ENCODE measurements at places on chromosomes 11 and 22. TPM values are rescaled to one million over a fixed set of nuclear protein-coding genes. Genes with fewer than 3 reads are reported as not detected.

The SCUBE1 gene
- 6.6 TPM for polyA plus RNA-seq

The KCNQ1 gene
- polyA plus RNA-seq: 10.2 TPM

The OR2AG2 gene
- polyA plus RNA-seq: 0.07 TPM

- no peak for DNase-seq
Measured at GRCh38 chr11:1484695-1485503, 1.7 kb downstream of the MOB2 start.

GRCh38 chr22:29701155-29701999 is 18.4 kb upstream of the CABP7 start:
- DNase-seq: no peak

GRCh38 chr11:114176321-114176720 is 116.8 kb downstream of the ZBTB16 start:
- no peak for DNase-seq

DNA sequence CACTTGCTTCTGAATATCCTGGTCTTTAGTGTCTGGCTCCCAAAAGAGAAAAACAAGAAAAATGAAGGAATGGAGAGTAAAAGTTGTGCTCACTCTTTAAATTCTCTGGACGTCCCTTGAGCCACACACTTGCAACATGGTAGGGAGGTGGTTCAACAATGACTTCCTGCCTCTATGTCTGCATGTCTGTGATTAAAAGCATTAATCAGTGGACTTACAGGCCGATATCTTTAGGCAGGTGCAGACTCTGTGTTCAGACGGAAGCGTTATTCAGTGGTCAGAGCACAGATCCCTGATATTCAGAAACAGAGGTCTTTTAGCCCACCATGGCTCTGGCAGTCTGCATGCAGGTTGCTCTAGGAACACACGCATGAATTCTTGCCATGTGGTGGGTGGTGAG is 1920.0 kb upstream of the RAG2 start:
- no peak for DNase-seq

DNA sequence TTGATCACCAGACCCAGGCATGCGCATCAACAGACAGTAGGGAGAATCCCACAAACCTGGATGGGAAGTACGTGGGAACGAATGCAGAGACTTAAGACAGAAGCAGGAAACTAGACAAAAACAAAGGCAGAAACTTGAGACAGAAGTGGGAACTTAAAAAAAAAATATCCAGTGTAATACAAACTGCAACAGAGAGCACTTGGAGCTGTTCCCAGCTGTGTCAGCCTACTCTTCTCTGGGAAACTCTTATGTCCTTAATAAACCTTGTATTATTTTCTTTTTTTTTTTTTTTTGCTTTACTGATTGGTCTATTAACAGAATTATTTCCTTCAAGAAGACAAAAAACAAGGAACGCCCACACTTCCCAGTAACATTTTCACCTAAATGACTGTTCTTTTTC is 1818.1 kb upstream of the RAG2 start:
- peak; percentile 2 for DNase-seq

- no peak for DNase-seq
Measured at GRCh38 chr22:48188231-48188721, 1425.8 kb downstream of the TBC1D22A start.

DNA sequence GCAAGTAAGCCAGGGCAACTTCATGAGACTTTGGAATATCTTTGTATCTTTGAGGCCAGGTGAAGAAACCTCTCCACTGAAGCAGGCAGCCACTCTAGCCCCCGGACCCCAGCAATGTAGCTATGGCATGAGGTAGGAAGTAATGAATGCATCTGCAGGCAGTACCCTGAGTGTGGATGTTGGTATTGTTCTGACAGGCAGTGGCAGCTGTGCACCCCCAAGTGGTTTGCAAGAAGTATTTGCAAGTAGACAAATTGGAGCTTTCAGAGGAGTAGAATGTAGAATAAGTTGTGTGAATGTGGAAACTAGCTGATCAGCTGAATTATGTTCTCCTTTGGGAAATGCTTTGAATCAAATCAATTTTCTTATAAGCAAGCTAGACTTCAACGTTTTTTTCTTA is 194.4 kb upstream of the PGR start:
- no peak for DNase-seq

DNA sequence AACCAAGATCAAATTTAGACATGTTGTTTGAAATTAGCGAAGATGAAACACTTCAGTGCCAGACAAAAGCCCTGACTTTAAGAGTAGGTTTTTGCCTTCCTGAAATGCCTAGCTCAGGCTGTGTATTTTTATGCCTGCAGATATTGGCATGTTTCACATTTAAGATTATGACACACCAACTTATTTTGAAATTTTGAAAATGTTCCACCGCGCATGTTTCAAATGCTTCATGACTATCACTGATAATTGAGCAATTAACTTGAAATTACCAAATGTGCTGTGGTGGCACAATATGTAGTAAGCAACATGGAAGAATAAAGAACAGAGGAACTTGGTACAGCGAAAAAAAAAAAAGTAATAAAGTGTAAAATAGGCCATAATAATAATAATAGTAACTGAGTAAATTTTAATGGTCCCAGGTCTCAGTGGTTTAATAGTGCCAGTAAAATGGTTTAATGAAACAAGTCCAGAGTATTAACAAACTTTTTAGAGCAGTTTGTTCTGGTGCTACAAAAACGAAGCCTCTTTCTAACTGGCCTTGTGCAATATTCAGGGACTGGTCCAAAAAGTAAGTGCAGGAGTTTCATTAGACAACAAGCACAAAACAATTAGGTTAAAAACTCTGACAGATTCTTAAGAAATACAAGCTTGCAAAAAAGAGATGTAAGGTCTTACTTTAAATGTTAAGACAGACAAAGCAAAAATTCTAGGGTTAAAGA is 112.5 kb upstream of the SOX6 start:
- no peak for DNase-seq

GRCh38 chr11:59403546-59403945 is 22.7 kb downstream of the OR5A2 start:
- no peak for DNase-seq

DNA sequence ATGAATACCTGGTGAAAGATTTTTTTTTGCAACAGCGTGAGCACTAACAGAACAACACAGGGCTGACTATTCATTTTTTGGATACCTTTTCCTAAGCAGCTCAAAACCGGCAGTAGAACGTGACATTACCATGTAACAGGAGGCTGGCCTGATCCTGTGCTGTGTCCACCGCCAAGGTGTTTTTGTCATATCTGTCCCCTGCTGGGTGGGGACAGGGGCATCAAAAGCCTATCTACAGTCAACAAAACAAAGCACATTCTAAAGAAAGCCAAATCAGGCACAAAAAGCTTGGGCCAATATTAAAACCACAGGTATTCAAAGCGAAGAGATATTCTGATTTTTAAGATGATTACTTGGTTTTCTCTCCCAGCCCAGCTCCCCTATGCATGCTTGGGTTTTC is 151.2 kb downstream of the LRRC4C start:
- no peak for DNase-seq

DNA sequence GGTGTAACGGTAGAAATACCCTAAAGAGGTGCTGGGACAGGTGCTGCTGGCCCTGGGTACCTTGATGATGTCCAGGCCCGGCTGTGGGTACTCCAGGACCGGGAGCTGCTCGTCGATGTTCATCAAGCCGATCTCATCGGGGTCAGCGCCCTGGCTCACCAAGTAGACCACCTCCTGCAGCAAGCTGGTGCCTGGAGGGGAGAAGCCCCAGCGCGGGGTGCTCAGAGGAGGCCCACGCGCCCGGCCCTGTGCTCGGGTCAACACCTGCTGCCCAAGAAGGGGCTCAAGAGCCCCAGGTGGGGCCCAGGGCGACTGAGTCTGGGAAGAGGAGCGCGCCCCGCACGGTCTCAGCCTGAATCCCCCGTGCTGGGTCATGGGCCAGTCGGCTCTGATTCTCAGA is 20.6 kb downstream of the SULT4A1 start:
- DNase-seq: no peak

DNA sequence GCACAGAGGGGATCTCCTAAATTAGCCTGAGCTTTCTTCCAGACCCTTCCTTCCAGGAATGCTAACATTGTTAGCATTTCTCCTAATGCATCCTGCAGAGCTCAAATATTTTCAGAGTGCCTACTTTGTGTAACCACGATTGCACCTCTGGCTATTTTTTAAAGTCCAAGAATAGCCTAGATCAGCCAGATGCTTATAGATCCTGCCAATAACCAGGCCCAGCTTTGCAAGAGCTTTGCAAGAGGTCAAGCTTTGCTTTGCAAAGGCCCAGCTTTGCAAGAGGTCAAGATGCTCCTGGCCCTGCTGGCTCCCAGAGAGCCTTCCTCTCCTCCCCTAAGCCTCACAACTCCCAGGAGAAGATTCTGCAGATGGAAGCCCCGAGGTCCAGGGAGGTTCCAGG is 491.9 kb downstream of the MN1 start:
- DNase-seq: no peak

- no peak for DNase-seq
Measured at GRCh38 chr11:63534895-63535461, 1.6 kb upstream of the PLAAT4 start.

DNA sequence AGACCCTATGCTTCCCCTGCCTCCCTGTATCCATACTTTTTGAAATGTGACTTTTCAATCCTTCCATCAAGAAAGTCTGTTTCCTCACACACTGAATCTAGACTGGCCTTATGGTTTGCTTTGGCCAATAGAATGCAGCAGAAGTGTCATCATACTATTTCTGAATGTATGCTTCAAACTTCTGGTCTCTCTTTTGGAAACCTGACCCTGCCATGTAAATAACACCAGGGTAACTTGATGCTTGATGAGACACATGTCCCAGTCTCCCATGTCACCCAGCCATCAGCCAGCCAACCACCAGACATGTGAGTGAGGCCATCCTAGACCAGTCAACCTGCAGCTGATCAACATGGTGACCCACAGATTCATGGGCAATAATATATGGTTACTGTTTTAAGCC is 29.7 kb upstream of the CAVIN3 start:
- DNase-seq: no peak

DNA sequence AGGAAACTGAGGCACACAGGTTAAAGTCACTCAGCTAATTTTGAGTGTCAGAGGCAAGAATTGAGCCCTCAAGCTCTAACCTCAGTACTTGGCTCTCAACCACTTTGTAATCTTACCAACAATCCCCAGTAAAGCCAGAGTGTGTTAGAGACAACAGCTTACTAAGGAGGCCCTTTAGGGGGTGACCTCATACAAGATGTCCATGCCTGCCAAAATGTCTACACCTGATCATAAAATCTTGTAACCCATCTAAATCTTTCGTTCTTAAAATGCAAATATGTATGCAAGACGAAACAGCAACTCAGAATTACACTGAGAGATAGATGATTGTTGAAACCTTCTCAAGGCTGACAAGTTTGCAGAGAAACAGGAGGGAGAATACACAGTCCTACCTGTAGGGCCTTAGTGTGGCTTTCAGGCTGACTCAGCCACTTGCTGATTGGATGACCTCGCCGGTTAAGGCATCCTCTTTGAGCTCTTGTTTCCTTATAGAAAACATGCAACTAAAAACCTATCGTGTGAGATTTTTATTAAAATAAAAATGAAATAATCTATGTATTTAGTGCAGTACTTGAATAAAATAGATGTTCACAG is 143.2 kb downstream of the OPCML start:
- DNase-seq: no peak
